ENCODE measurements at places on chromosomes 3 and 15. TPM values are rescaled to one million over a fixed set of nuclear protein-coding genes. Genes with fewer than 3 reads are reported as not detected.

The KBTBD13 gene
- total RNA-seq: not detected

The RBPMS2 gene
- 19.7 TPM for total RNA-seq

The GCNT3 gene
- total RNA-seq: 32.7 TPM

The SLC22A13 gene
- 0.60 TPM for total RNA-seq

The GOLGA8M gene
- total RNA-seq: 0.43 TPM

The TMEM108 gene
- 4.8 TPM for total RNA-seq

The SLC27A2 gene
- total RNA-seq: 5.9 TPM

GRCh38 chr3:127015282-127016042, 32.5 kb downstream of the PLXNA1 start:
- no peak for DNase-seq

GRCh38 chr3:82093641-82094040, 332.2 kb upstream of the GBE1 start:
- no peak for DNase-seq

DNA sequence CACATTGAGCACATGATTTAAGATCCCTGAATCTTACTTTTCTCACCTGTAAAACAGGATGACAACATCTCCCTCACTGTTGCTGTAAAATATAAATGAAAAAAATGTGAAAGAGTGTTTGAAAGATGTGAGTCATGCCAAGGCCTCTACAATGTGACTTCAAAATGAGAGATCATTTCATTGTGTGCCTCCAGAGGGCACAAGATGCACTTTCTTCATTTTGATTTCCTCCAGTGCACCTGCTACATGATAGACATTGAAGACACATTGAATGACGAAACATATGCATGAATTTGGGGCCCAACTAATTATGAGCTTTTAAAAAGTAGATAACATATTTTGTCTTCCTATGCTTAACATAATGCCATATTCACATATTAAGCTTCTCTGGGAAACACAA, 170.3 kb downstream of the MOBP start:
- DNase-seq: no peak

GRCh38 chr3:53816425-53816824, 29.8 kb downstream of the CHDH start:
- no peak for DNase-seq

- DNase-seq: peak; percentile 75
Observed at GRCh38 chr3:155870945-155871745, 695 bp downstream of the GMPS start.

GRCh38 chr3:23752126-23752525, 53.6 kb upstream of the UBE2E1 start:
- no peak for DNase-seq

GRCh38 chr3:69296995-69297394, 88.9 kb downstream of the FRMD4B start:
- DNase-seq: no peak

All from type B pancreatic cell (in vitro differentiated cells).